ENCODE measurements at places on chromosomes 4 and X.

DNA sequence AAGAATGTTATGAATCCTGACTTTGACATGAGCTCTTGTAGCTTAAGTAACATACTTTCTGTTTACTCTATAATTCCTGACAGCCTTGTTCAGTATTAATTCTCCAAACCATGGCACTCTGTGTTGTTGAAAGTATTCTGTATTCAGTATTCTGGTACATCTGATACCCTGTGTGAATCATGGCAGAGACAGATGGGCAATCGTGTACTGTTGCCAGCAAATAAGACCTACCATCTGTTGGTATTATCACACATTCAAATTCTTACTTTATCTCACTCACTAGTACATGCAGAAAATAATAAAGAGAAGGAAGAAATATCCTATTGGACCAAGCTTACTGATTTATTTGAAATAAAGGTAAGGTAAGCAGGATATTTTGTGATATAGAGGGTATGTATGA lies 7.9 kb downstream of the MBTPS2 start:
- DNase-seq, result peak; percentile 48

DNA sequence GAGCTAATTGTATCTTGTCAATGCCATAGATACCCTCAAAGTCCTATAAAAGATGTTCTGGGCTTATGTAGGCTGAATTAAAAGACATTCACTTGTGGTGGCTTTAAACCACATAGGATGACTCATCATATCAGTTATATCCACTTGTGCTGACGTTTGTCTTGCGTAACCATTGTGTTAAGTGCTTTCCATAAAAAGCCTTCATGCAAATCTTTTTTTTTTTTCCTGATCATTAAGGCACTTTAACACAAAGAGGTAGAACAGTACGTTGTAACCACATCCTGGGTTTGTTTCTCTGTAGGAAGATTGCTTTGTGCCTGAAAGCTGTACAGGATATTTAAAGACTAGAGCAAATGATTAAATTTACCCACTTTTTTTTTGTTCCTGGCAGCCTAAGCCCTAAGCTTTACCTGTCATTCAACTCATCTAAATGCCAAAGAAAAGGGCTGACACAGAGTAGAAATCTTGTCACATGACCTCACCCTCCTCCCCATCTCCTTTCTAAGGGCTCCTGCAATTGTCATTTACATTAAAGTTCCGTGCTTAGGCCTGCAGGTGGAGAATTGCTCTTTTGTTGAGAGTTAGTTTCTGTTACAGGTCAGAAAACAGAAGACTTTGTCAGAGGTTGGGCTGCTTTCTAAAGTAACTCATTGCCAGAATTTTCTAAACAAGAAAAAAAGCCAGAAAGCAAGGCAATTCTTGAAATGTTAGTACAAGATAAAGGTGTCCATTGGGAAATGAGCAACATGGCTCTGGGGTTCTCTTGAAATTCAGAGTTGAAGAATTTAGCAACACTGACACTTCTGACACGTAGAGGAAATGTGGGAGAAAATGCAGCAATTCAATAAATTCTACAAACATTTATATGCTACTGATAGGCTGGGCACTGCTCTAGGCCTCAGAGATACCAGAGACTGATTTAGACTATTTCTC lies 555.6 kb downstream of the PPARGC1A start:
- peak; percentile 63 for DNase-seq

DNA sequence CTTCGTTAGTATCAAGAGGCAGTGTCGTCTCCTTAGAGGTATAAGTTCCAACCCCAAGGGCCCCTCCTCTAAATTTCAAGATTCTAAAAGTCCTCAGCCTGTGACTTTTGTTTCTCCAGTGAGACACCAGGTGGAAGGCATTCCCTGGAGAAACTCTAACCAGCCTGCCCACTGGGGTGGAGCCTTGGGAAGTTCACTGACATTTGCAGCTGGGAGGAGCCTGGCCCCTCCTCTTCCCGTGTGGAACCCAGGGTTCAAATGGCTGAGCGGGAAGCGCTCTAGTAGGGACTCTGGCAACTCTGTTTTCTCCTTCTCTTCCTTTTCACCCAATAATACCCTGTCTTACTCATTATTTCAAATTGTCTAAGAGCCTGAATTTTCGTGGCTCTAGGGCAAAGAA lies 325.0 kb downstream of the TLL1 start:
- DNase-seq, result no peak

DNA sequence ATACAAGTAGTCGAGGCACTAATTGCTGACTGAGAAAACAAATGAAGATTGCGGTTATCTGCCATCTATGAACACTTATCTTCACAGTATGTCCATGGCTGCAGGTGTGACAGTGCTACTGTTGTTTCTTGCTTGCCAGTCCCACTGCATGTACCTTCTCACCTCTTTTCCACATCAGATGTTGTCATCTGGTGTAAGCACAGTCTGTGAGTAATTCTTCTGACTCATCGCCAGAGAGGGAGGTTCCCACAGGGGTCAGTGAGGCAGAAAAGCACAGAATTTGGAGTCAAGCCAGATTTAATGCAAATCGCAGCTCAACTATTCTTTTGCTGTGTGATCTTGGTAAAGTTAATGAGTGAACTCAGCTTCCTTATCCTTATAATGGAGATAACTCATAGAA lies 144.4 kb downstream of the GLRA2 start:
- peak; percentile 83 for DNase-seq

- peak; percentile 2 for DNase-seq
These were observed 846.7 kb upstream of the EPHA5 start for GRCh38 chr4:66516940-66517339.

DNA sequence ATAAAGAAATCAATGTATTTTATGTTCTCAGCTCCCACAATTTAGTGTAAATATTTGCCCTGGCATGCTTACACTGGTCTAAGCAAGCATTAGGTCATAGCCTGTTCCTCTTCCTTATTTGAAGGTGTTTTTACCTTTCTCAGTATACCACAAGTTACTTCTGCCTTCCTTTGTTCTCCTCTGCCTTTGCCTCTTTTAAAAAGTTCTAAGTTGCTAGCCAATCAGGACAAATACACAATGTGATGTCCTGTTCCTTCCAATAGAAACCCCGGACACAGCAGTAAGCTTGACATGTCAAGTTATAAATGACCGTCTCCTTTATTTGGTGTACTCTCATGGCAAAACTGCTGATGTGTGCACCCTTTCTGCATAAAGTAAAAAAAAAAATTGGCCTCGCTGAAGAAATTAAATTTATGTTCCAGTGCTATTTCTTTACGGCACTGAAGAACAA lies 49.4 kb downstream of the UGT2B10 start:
- DNase-seq, result no peak

- no peak for DNase-seq
These were observed 40.6 kb upstream of the ANTXR2 start for GRCh38 chr4:80113615-80114014.
